ENCODE measurements at places on chromosomes 4 and X.

GRCh38 chr4:72410158-72410557 lies 158.9 kb downstream of the ADAMTS3 start:
- no peak for DNase-seq

GRCh38 chr4:32135642-32136041 lies 1415.5 kb downstream of the PCDH7 start:
- no peak for DNase-seq

DNA sequence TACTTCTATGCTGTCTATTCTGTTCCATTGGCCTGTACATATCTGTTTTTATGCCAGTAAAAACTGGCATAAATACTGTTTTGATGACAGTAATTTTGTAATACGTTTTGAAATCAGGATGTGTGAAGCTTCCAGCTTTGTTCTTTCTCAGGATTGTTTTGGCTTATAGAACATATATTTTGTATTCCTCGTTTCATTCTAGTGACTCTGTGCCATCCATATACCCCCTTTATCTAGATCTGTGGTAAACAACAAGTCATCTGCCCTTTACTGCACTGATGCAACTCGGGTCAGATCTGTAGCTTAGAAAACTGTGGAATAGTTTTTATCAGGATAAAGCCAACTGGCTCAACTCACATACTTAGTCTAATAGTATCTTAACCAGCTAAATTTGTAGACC lies 233.7 kb downstream of the PRDM5 start:
- DNase-seq = no peak

DNA sequence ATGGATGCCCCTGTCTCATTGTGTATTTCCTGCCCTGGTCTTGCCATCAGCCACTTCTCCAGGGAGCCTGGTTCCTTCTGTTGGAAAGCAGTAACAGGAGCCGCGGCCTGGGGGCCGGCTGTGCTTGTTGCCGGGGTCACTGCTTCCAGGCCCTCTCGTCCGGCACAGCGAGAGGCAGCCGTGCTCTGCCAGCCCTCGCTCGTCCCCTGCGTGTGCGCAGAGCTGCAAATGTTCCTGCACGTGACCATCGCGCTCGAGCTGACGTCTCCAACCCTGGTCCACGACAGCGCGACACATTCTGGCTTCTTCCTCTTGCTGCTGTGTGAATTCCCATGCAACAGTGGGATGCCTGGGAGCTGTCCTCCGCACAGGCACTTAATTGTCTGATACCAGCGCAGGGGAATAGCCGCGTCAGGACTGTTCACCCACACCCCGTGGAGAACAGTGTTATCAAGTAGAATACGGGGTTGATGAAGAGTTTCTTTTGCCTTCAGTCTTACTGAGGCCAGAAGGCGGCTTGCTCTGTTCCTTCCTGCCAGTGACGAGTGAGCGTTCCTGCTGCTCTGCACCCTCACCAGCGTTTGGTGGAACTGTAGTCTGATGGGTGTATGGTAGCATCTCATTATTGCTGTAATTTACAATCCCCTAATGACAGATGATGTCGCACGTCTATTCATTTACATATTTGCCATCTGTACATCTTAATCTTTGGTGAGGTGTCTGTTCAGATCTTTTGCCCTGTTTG lies 12.3 kb downstream of the PDE6B start:
- peak; percentile 68 for DNase-seq

DNA sequence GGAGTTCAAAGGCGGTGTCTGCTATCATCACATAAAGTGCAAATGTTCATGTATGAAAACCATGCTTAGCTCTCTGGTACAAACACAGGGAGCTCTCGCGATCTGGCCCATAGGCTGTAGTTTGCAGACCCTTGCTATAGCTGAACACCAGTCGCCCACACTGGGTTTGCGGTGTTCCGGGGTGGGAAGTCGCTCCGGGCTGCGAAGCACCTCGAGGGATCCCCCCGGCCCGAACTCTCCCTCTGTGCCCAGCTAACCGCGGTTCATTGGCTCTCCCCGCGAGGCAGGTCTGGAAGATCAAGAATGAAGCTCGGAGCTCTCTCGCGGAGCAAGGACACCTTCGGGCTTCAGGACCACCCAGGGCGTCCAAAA lies 341 bp upstream of the PRPS2 start:
- no peak for DNase-seq

GRCh38 chrX:132165651-132166050 lies 37.8 kb upstream of the FRMD7 start:
- DNase-seq = no peak

DNA sequence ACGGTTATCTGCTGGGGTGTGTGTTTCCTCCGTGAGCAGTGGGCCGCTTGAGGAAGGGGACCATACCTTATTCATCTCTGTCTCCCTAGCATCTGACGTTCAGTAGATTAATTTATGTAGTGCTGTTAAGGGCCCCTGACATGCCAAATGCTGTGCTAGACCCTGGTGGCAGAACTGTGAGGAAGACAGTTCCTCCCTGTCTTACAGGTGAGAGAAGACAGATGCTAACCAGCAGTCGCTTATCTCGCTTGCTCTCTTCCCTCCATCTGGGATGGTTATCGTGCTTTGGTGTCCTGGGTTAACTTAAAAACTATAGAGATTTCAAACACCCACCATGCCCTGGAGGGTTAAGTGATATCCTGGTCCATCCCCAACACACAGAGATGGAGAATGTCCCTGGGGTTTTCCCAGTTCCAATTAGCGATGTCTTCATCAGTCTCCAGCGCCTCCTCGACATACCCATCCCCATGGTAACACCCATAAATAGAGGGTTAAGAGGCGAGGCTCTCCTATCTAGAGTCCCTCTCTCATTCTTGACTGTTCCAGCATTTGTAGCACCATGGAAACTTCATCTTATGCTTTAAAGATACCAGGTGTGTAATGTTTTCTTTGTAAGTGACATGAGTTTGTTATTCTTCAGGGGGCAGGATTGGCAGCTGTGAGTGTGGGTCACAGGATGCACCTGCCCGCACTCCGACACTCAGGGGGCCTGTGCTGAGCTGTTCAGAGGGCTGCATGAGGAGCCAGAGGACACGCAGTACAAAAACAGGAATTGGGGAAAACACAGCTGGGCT lies 135.2 kb downstream of the STK32B start:
- no peak for DNase-seq

- no peak for DNase-seq
These were observed 248.5 kb downstream of the TENM3 start for GRCh38 chr4:182491719-182492118.

DNA sequence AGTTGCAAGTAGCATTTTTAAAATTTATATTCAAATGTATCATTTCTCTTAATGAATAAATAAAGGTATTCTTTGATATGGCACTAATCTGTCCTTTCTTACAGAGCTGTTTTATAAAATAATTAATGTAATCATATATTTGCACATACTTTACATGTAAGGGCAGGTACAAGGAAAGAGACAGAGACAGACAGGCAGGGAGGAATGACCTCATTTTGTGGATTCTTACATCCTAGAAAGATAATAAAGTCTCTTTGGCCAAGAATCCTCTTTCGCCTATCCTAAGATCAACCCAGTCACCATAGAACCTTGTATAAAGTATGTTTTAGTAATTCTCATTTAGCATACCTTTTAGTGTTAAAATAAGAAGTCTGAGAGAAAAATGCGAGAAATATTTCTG lies 98.5 kb upstream of the CTSO start:
- no peak for DNase-seq

Measured in chondrocyte (in vitro differentiated cells).